ENCODE measurements at places on chromosomes 3 and 15. TPM values are rescaled to one million over a fixed set of nuclear protein-coding genes. Genes with fewer than 3 reads are reported as not detected.
A peak's percentile ranks its signal among the peaks of the same experiment; 100 is the strongest.

The SLC28A2 gene
- total RNA-seq = not detected

The MITF gene
- total RNA-seq = 22.4 TPM

The DPH6 gene
- 30.6 TPM for total RNA-seq

The TMEM158 gene
- total RNA-seq = 0.78 TPM

The CSTA gene
- not detected for total RNA-seq

The SOX2 gene
- 0.27 TPM for total RNA-seq

DNA sequence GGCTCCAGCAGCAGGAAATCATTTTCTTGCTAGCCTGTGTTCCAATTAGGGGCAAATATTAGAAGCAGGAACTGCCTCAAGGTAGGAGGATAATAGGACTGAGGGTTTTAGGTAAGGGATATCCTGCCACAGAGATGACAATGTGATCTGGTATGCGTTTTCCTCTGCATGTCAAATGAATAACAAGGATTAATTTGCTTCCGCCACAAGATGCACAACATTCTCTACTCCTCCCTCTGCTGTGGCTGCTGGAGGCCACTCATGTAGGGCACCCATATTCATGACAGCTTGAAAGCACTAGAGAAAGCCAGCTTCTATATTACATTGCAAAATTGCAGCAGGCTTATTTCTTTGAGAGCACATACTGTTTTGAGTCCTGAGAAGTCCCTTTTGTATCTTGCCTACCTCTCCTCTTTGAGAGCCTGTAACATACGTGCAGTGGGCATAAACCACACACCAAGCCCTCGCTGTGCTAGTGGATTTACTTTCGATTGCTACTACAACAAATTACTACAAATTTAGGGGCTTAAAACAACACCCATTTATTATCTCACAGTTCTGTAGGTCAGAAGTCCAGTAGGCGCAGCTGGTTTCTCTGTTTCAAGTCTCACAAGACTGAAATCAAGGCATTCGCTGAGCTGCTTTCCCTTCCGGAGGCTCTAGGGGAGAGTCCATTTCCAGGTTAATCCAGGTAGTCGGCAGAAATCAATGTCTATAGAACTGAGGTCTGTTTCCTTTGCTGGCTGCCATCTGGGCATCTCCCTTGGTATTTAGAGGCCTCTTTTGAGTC lies 5.9 kb upstream of the CD47 start:
- no peak for DNase-seq

DNA sequence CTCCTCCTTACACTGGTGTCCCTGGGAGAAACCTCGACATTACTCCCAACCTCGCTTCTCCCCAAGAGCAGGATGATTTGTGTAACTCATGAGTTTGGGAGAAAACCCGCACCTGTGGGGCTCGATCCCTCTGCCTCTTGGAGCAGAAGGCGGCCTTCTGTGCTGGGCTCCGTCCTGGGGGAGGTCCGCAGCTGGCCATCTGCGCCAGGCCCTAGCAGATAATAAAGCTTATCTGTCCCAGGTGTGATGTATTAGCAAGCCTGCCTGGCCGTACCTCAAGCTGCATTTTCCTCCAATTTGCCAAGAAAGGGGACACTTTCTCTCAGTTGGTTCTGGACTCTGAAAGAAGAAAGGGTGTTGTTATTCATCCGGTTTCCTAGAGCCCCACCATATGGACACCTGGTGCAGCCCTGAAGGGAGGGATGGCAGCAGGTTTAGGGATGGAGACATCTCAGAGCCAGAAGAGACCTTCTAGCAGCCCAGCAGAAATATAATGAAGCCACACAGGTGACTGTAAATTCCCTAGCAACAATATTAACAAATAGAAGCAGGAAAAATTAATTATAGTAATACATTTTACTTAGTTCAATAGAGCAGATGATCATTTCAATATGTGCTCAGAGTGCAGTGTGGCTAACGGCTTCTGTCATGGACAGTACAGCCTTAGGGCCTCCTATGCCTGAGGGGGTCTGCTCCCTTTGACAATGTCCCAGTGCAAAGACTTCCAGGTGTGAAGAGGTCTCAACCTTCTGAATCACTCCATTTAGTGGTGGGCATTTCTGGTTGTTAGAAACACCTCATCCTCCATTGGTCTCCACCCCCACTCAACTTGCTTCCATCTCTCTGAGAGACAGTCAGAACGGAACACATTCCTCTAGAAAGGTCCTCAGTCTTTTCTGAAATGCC lies 94.8 kb downstream of the CPN2 start:
- no peak for DNase-seq

- DNase-seq = no peak
Measured at GRCh38 chr3:174062923-174063322, 665.4 kb downstream of the NLGN1 start.

DNA sequence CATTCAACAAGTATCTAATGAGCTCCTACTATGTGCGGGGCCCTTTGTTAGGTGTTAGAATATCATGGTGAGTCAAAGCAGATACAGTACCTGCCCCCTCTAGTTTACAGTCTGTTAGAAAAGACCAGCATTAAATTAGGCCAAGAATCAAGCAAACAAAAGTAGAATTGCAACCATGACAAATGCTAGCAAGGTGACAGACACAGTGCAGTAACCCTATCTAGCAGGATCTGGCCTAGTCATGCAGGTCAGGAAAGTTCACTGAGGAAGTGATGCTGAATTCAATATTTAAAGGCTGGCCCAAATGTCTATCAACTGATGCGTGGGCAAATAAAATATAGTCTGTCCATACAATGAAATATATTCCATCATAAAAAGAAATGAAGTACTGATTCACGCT lies 200.7 kb downstream of the RORA start:
- no peak for DNase-seq

- DNase-seq = peak; percentile 23
Measured at GRCh38 chr3:135324301-135324700, 529.2 kb downstream of the EPHB1 start.

GRCh38 chr3:140022066-140022770 lies 87.2 kb downstream of the CLSTN2 start:
- DNase-seq = peak; percentile 72

DNA sequence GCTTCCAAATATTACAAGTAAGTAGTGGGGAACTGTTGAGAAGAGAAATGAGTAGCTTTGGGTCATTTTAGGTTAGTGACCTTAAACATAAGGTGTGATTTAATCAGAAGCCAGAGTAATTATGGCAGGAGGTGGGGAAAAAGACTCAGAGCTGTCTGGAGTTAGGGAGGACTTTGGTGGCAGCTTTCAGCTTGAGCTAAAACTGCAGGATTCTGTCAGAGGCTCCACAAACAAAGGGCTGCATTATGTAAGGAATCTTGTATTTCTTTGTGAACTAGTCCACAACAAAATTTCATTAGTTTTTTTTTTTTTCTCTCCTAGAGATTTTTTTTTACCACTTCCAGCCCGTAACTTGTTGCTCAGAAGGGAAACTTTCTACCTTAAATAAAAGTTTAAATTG lies 345.3 kb downstream of the TIGIT start:
- DNase-seq = no peak

DNA sequence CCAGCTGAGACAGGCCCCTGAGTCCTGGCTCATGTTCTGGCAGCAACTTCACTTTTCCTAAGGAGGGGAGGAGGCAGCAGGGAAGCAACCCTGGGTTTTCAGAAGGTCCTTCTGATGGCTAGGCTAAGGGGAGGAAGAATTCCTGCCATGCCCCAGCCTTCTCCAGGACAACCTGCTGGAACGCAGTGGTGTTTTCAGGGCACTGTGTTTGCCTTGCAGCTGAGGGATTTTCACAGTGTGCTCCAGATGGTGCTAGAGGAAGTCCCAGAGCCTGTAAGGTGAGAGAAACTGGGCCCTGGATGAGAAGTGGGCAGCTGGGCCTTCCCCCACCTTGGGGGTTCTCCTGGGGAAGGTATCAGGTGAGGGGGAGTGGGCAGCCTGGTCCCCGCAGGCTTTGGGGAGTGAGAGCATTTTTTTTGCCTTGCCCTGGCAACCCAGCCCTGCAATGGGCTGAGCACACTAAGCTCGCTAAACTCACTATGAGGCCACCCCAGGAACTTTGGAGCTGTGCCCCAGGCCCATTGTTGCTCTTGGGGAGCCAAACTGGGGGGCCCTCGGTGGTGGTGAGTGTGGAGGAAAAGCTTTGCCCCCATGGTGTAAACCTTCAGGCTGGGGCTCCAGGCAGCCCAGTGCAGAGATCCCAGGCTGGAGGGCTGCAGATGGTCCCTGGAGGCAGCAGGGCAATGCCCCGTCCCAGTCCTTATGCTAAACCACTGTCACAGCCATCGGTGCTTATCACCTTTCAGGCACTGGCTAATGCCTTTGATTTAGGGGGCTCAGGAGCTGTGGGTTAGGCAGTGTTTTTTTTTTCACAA lies 41.1 kb downstream of the ACAA1 start:
- DNase-seq = no peak

DNA sequence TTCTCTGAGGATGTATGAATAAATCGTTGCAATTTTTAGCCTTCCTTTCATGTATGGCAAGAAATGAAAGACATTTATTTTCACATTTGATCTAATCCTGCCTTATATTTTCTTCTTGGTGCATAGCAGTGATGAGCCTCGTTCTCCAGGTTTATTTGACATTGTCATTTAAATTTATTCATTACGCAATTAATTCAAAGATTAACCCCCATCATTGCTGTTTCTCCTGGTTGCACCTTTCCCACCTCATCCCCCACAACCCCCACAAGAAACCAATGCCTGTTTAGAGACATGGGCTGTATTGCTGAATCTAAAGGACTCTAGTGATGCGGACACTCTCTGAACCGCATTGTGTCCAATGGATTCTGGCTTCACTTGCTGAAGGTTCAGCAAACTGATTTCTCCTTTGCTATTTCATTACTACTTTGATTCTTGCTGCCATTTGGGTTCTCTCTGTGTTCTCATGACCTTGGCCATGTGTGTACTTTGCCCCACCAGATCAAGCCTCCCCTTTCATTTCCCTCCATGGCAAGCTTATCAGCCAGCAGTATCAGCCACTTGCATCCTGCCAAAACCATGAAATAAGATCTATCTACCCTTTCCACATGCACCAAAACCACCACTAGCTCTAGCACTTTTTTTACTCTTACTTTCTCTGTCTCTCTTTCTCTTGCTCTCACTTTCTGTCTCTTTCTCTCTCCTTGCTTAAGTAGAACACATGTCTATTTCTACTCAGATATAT lies 382.7 kb downstream of the GBE1 start:
- DNase-seq = no peak

Measured in thyroid gland (tissue), 4 donors.